G401 (cell line): ENCODE measurements at places on chromosomes 16 and 17.

- DNase-seq: peak; percentile 66
Measured at GRCh38 chr16:19907161-19907992, 22.7 kb upstream of the GPRC5B start.

GRCh38 chr17:79106958-79107357, 32.3 kb downstream of the ENGASE start:
- no peak for DNase-seq

DNA sequence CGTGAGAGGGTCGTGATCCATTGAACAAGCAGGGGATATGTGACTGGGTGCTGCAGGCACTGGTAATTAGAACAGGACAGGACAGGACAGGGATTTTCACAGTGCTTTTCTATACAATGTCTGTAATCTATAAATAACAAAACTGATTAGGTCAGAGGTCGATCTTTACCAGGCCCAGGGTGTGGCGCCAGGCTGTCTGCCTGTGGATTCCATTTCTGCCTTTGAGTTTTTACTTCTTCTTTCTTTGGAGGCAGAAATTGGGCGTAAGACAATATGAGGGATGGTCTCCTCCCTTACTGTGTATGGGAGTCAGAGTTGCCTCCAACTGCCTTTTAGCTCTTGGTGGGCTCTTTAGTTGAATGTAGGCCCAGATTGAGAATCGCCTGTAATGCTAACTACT, 1.5 kb upstream of the ZNF764 start:
- DNase-seq: no peak

- DNase-seq: no peak
Measured at GRCh38 chr16:68257251-68257905, 6.9 kb upstream of the SLC7A6 start.

DNA sequence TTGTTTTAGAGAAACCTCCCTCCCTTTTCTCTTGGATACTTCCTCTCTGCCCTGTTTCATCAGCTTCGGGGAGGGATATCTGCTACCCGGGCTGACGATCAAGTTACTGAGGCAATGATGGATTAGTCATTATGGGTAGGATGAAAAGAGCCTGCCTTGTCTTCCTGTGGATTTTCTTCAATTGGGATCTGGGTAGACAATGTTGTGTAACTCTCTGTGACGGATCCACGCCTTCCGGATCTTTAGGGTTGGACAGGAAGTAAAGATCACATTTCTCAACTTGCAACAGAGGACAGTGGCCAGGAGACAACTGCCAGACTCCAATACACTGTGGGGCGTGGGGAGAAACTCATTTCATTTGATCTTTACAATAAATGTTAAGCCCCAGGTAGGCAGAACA, 11.3 kb upstream of the CHST6 start:
- DNase-seq: no peak

DNA sequence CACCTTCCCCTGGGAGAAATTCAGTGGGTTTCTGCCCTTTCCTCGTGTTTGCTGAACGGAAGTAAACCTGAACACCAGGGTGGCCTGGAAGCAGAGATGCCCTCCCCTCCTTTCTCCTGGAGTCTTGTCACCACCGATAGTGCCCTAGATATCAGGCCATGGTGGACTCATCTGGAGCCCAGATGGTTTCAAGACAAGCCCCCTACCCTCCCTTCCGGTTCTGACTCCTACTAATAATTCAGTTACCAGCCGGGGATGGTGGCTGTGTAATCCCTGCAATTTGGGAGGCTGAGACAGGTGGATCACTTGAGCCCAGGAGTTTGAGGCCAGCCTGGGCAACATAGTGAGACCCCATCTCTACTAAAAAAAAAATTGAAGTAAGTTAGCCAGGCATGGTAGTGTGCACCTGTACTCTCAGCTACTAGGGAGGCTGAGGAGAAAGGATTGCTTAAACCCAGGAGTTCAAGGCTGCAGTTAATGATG, 2.4 kb downstream of the ZNF469 start:
- DNase-seq: no peak

DNA sequence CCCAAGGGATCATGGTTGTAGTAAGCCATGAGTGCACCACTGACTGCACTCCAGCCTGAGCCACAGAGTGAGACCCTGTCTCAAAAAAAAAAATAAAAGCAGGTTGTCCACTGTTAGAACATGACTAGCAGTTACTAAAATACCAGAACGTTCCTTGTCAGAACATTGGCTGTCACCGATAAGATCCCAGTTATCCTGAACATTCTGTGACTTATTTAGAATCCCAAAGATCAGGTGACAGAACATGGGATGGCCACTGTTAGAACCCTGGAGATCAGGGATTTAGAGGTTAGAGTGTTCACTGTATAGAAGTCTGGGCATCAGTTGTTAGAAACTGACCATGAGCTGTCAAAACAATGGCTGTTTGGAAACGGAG, 8.6 kb downstream of the CES4A start:
- no peak for DNase-seq

- no peak for DNase-seq
Measured at GRCh38 chr17:79369001-79369400, 241.8 kb downstream of the RBFOX3 start.

- DNase-seq: no peak
Measured at GRCh38 chr16:73122604-73123391, 74.9 kb upstream of the ZFHX3 start.

DNA sequence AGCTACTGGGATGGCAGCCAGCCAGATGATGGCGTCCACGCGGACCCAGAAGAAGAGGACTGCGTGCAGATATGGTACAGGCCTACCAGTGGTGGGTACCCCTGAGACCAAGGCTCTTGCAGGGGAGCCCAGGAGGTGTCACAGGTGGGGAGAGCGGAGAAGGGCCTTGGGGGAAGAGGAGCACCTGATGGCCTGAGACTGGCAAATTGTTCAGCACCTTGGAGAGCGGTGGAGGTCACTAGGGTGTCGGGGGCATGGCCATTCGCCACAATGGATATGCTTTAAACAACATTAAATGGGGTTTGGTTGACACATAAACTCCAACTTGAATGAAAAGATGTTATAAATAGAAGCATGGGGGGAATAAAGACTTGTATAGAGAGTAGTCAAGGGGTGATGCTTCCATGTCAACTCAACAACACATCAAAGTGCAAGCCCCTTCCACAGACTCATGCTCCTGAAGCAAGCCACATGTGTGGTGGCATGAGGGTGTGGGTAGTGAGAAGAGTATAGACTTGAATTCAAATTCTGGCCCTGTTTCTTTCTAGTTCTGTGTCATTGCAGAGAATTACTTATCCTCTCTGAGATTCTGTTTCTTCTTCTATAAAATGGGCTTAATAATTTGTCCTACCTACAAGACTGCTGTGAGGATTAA, 22.2 kb downstream of the CLEC19A start:
- DNase-seq: no peak

- no peak for DNase-seq
Measured at GRCh38 chr16:78461087-78461486, 361.6 kb downstream of the WWOX start.

DNA sequence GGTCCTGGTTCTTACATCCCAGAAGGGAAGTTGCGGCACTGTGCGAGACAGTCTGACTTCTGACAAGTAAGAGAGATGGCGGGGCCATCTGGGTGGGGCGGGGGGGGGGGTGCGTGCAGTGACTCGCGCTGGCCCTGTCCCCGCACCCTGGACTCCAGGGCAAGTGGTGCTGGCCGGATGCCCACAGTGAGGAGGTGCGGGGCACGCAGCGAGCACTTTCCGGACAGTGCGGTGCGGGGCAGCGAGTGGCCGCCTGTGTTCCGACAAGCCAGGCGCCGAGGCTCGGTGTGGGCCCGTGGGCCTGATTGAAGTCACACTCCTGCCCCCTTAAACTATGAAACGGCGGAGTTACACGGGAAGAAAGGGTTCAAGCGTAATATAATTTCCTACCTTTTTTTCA, 106.4 kb downstream of the BANP start:
- DNase-seq: no peak

DNA sequence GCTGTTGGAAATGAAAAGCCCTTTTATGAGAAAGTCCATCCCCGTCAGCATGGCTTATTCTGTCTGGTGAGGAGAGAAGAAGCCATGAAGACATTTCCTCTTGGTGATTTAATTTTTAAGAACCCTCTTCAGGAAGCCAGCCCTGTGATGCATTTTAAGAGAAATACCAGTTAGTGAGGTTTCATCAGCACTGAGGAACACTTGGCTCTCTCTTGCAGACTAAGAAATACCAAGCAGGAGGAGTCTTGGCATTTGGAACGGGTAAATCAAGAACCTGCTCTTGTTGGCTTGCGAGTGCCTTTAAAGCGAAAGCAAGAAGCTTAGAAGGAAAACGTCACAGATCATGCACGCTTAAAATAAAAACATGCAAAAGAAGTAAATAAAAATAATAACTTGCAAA, 17.5 kb downstream of the RAB11FIP3 start:
- DNase-seq: no peak

GRCh38 chr16:49720225-49720624, 135.7 kb downstream of the ZNF423 start:
- DNase-seq: no peak

DNA sequence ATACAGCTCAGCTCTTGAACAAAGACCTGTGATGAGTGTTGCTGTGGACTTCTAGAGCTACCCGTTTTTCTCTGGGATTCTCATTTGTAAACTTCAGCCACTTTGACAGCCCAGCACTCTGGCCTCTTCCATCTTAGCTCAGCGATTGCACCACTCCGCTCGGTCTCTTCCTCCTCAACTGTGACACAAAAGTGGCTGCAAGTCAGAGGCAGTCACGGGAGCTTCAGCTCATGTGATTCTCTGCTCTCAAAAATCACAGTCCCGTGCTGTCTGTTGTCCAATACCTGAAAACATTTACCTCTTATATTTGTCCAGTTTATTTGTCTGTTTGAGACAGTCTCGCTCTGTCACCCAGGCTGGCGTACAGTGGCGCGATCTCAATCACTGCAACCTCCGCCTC, 75.7 kb upstream of the DNAH17 start:
- no peak for DNase-seq

- DNase-seq: no peak
Measured at GRCh38 chr17:78903101-78903779, at the start of gene CEP295NL. CEP295NL (minus strand) TSS chr17:78903201; CDS start chr17:78901828, 1,373 bp downstream.

- no peak for DNase-seq
Measured at GRCh38 chr17:13492737-13493122, 109.0 kb downstream of the HS3ST3A1 start.

DNA sequence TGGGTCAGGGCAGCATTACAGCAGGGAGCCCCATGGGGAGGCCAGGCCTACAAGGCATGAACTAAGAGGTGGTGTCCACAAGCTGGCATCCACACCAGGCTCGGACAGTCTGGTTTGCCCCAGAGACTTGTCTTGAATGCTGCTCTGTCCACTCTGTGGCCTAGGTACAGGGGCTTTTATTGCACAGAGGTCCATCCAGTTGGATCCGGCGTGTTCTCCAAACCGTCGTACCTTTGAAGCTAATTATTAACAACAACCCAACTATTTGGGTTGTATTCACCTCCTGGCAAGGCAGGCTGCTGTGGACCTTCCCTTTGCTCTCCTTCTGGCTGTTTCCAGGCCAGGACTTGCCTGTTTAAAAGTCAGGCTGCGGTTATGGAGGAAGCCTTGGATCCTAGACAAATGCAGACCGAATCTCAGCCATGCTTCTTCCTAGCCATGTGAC, 123.4 kb downstream of the CLEC16A start:
- DNase-seq: no peak

DNA sequence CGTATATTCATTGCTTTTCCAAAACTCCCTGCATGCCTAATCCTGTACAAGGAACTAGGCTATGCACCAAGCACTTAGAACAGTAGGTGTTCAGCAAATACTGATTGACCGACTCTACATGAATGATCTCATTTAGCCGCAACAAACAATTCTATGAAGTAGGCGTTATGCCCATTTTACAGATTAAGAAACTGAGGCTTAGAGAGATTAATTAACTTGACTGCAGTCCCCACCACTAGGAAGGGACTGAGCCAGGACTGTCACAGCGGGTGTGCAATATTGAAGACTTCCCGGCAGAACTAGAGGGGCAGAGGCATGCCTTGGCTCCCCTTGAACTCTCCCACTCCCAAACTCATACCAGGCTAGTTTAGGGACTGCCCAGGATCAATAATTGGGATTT, 10.5 kb upstream of the N4BP1 start:
- no peak for DNase-seq

- DNase-seq: peak; percentile 33
Measured at GRCh38 chr16:4500272-4500671, 24.1 kb downstream of the HMOX2 start.

DNA sequence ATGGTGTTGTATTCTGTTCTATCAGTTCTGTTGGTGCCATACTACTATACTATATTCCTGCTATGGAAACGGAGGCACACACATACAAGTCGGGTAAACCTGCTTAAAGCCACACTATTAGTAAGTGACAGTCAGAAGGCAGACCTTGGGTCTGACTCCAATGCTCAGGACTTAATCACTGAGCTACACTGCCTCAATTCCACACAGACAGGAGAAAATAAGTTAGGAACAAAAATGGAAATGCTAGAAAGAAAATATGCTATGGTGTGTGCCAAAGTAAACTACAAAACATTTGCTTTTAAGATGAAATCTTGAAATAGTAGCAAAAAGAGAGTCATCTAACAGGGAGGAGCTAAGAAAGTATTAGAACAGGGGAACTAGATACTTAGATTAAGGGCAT, 48.1 kb downstream of the MYO1D start:
- no peak for DNase-seq

- DNase-seq: no peak
Measured at GRCh38 chr17:37813751-37814150, 68.9 kb upstream of the HNF1B start.

GRCh38 chr16:81436386-81436785, 8.2 kb upstream of the CMIP start:
- DNase-seq: no peak

- no peak for DNase-seq
Measured at GRCh38 chr17:12041312-12041711, 20.6 kb downstream of the MAP2K4 start.

- DNase-seq: no peak
Measured at GRCh38 chr17:78364436-78365281, 4.8 kb upstream of the SOCS3 start.

DNA sequence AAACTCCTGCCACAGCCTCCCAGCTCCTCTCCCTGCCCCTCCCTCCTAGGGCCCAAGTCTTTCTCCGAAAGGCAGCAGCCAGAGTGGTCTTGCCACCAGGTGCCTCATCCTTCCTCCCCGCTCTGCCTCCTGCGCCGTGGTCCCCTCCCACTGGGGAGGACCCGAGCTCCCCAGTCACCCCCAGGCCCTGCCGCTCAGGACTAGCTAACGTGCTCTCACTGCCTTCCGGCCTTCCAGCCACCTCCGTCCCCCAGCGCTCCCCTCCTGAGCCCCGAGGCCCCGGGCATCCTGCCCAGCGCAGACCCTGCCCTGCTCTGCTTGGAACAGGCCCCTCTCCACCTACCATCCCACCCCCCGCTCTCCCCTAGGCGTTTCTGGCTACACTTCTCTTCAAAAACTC, 19.4 kb upstream of the COL1A1 start:
- DNase-seq: no peak

DNA sequence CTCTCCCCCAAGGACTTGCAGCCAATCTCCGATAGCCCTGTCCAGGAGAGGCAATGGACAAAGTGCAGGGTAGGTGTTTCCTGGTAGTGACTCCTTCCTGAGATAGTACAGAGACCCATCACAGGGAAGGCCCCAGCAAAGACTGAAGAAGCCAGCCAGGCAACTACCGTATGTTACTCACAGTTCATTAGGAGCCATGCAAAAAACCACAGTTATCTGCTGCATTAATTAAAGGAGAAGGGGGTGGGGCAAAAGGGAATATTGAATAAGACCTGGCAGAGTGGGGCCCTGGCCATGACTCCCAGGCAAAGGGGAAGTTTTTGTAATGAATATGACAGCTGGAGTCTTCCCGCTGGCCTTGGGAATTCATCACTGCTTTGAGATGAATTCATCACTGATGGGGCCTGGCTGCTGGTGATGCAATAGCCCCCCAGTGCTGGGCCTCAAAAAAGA, 2.5 kb upstream of the SLC13A2 start:
- no peak for DNase-seq
